Stimulated activated CD8-positive, alpha-beta memory T cell treated with anti-CD3 and anti-CD28 coated beads, Interleukin-7, amount 100 ng/mL, for 1 hour (primary cell): ENCODE measurements at places on chromosomes 3 and 15.

DNA sequence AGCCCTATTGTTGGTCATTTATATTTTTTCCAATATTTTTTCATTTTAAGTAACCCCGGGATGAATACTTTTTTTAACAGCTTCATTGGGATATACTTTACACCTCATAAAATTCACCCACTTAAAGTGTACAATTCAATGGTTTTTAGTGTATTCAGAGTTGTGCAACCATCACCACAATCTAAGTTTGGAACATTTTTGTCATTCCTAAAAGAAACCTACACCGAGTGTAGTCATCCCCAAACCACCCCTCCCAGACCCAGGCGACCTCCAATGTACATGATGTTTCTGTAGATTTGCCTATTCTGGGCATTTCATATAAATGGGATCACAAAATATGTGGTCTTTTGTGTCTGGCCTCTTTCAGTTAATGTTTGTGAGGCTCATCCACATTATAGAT lies 118.3 kb upstream of the FRMD4B start:
- no peak for DNase-seq

DNA sequence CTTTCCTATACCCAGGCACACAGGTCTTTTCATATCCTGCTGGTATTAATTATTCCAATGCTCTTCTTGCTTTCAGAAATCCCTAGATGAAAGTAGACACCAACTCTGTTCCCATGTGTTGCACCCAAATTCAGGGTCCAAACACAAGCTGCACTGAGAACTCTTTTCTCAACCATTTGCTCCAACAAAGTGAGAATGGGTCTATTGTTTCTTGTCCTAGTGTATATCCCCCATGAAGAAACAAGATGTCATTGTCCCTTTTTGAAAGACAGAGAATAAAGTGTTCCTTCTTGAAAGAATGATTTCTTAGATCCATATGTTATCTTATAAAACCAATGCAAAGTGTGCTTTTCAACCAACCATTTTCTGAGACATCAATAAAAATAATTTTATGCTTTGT lies 353.7 kb downstream of the CNTN6 start:
- DNase-seq: no peak

DNA sequence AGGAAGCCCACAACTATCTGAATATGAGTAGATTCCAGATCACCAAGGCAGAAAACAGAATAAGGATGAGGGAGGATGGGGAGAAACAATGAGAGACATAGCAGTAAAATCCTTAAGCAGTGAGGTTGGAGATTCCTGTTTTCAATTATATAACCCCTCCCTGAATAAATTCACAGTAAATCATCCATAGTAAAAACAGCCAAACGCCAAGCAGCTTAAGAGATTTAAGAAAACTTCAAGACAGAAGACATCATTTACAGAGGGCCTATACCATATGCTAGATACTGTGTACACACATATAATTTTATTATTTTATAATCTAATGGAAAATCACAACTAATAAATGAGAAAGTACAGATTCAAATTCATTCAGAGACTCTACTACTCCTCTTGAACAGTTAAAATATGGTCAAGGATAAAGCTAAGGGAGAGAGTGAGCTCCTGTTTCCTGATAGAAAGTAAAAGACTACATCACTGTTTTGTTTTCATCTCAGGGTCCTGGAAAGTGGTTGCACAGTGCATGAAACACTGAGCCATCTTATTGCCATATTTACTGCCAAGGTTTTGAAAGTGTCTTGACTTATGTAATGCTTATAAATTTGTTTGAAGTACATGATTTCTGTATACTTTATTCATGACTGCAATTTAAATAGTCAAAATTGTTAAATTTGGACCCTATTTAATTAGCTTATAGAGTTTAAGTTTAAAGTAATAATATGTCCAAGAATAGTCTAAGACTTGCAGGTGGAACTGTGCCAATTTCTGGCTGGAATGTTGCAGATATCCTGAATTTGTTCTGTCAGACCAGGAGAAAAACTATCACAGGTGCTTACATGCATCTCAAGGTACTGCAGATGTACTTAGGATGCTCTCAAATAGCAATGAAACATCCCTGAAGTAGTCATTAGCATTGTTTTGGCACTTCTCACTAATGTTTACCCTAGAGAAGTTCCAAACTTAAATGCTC lies 141.4 kb downstream of the TBL1XR1 start:
- DNase-seq: no peak

GRCh38 chr3:6516694-6517093 lies 344.2 kb upstream of the GRM7 start:
- DNase-seq: no peak

GRCh38 chr3:165545059-165545458 lies 292.2 kb downstream of the BCHE start:
- DNase-seq: no peak

- DNase-seq: no peak
Observed at GRCh38 chr15:61227950-61228936, 859 bp downstream of the RORA start.

DNA sequence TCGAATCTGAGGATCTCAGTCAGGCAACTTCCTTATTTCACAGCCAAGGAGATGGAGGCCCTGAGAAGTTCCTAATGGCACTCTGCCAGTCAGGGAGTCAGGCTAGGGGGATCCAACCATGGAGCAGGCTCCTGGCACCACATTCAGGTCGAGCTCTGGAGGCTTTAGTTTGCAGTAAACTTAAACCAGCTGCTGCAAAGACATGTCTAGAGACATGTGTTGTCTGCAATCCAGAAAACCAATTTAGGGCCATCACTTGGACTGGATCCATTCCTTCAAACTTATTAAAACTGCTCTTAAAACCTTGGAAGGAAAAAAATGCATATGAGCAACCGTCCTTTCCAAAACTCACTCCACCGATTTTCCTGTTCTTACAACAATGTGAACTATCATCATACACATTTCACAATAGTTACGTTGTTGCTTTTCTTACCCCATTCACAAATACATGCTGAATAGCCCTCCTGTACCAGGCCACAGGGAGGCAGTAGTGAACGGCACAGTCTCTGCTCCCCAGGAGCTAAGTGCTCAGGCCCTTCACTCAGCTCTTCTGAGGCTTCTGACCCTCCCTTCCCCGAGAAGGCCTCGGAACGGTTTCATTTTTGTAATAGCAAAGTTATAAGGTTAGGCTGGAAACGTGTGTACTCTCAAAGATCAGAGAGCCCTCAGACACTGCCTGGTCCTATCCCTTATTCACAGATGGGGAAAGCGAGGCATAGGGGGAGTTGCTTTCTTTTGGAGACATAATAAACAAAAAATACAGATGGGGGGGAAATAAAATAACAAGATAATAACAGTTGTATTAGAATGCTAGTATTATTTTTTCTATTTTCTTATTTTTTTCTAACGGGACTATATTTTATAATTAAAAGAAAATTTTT lies 20.1 kb downstream of the RFT1 start:
- DNase-seq: no peak

GRCh38 chr3:148255981-148256969 lies 441.4 kb upstream of the AGTR1 start:
- no peak for DNase-seq

- no peak for DNase-seq
Observed at GRCh38 chr15:90306560-90306959, 41.1 kb downstream of the NGRN start.

GRCh38 chr3:16482194-16482769 lies 31.2 kb downstream of the RFTN1 start:
- DNase-seq: no peak

GRCh38 chr3:40191850-40192448 lies 117.6 kb upstream of the EIF1B start:
- peak; percentile 35 for DNase-seq

DNA sequence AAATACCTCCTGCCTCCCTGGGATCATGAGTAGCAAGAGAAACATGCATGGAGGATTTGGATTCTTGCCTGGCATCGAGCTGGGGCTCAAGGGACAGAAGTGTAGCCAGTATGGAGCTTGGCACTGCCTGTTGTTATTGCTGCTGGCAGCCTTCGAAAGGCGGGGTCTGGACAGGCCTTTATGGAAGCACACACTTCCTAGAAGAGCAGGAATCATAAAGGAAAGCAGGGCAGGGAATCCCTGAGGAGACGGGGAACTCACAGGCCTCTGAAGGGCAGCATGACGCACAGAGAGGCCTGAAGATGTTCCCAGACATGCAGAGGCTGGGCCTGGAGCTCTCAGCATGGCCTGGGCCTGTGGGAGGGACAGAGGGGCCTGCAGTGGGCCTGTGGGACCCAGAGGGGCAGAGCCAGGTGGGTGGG lies 18.6 kb upstream of the SLC41A3 start:
- no peak for DNase-seq

DNA sequence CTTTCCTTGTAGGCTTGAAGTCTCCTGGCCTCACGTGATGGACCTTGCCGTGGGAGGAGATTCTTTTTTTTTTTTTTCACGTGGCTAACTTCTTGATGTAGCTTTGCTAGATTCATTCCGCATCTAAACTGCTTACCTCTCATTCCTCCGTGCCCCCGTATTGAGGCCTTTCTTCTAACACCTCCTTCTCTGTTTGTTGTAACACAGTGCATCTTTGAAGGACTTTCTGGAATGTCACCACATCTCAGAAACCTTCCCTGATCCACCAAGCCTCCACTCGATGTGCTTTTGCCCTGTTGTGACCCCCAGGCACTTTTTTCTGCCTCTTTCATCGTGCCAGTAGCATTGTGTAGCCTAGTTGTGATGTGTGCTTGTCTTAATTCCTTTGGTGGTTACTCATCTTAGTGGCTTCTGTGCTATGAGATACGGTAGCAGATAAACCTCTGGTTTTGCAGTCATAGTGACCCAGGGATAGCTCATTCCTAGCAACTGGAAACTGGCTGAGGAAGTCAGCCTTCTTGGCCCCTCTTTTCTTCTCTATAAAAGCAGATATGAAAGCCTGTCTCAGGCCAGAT lies 1.6 kb upstream of the BNC1 start:
- DNase-seq: no peak

- no peak for DNase-seq
Observed at GRCh38 chr3:78918361-78919020, 849.3 kb downstream of the ROBO1 start.
